Frontal cortex (tissue), 4 donors: ENCODE measurements at places on chromosomes 6 and 20.

DNA sequence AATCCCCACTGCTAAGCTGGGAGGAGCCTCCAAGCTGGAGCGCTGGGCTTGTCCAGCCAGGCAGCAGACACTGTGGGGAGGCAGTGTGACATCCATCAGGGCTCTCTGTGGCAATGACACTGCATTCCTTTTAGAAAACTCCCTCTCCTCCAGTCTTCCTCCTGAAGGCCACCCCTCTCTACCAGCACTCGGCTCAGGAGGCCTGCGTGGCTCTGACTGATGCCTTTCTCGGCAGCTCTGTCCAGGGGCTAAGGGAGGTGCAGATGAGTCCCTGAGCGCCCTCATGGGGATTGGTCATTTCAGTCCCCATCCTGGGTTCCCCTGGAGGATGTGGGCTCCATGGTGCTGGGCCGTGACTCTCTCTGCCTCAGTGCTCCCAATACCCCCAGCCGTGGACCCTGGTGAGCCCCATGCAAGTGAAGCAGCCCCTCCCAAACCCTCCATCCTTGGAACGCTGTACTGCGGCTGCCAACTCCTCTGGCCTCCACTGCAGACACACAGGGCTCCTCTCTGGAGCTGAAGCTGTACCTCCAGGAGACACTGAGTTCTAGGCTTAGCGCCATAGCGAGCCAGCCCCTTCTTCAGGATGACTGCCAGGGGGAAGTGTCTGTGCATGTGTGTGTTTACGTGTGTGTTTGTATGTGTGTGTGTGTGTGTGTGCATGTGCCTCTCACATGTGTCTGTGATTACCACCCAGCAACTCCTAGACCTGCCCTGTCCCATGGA lies 209.6 kb downstream of the ERMARD start:
- no peak for DNase-seq

- DNase-seq: peak; percentile 34
These were observed 103.6 kb downstream of the PAX1 start for GRCh38 chr20:21808863-21809664.

DNA sequence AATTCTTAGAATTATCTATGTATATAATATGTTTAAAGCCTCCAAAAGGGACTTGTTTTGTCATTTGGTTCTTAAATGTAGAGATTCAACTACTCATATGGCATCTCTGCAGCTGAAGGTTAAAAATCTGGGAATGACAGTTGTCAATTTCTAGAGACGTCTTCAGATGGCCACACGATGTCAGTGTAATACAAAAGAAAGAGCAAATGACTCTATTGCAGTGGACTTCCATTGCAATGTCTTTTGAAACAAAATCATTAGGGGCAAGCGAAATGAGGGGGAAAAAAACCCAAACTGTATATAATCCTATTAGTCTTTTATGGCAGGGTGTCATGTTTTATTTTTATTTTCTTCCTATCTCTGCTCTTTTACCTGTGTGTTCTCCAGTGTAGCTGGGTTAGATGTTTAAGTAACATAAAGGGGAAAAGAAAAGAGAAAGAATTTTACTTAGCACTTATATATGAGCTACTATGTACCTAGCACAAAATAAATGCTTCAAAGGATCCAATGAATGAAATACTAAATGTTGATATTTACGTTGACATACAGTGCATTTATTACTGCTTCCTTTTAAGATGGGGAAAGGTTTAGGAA lies 26.2 kb downstream of the CCN2 start:
- peak; percentile 53 for DNase-seq

DNA sequence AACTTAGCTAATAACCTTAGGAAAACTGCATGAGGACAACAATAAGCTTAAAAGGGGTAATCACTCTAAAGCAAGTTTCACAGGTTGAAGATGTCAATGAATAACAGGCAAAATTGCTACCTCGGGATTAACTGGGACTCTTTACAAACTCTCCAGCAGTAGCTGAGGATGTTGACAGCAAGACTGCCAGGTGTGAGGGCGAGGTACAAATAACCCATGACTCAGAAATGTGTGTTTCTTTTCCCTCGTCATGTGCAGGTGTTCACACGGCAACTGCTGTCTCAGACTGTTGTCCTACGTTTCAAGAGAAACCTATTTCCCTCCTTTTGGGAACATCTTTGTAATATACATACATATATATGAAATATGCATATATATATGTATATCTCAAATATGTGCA lies 15.9 kb downstream of the BCAS1 start:
- DNase-seq: no peak

DNA sequence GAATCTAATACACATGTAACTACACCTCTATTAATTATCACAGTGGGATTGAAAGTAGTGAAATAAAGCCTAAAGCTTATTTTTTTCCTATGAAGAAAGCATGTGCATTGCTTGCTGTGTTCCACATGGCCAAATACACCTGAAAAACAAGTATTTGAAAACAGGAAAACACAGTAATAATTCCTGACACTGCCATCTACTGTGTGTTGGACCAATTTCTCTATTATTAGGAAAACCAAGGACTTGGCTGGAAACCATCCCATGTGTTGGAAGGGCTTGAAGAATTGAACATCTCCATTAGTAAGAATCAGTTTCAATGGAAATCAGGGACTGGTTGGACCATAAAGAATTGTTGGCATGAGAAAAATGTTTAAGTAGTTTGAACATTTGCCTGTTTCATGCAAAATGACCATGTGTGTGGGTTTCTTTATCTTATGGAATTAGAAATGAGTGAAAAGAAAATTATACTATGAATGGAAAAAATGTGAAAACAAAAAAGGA lies 124.1 kb downstream of the PHF3 start:
- DNase-seq: no peak

DNA sequence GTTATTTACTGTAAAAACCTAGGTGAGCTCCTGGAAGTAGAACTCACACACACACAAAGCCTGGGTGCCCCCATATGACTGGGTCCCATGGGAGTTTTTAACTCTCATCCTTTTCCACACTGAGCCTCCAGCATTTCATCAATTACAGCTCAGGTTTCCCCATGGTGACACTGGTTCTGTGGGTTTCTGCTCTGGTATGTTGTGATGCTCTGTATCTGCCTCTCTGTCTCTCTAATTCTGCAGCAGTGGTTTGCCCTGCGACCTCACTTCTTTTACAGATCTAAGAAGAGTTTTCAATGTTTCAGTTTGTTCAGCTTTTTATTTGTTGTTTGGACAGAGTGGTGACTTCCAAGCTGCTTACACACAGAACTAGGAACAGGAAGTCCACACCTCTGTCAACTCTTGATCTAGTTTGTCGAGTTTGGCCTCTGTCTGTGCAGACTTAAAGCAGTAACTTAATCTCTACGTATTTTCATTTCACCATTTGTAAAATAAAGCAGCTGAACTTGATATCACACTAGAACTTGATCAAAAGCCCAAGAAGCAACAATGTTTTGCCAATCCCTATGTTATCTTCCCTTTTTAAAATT lies 554.3 kb downstream of the EPHA7 start:
- DNase-seq: no peak

- DNase-seq: no peak
These were observed 29.9 kb upstream of the CD2AP start for GRCh38 chr6:47447722-47448121.

DNA sequence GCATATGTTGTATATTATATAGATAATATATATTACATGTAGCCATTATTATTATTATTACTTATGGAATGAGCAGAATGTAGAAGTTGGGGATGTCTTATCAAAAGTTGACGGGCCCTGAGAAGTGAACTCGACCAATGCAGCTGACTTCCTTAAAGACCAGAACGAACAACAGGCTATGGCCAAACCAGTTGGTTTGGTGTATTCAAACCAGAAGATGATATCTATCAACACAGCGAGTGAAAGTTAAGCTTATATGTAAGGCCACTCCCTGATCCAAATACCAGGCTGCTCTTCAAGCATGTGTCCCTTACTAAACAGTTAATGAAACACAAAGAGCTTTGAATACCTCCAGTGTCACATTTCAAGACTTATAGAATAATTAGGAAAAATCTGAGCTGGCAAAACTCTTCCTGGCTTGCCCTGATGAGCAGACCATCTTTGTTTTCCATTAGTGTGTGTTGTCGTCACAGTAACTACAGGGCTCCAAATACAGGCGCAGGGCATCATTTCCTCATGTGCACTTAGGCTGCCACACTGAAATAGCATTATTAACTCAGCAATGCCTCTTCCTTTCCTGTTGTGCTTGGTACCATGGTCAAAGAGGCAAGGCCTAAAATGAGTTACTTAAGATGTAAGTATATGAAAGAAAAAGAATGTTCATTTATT lies 6.6 kb downstream of the FILIP1 start:
- no peak for DNase-seq

GRCh38 chr6:43915208-43915869 lies 145.3 kb downstream of the VEGFA start:
- no peak for DNase-seq

- DNase-seq: no peak
These were observed 62.0 kb upstream of the GATA5 start for GRCh38 chr20:62537649-62538292.

DNA sequence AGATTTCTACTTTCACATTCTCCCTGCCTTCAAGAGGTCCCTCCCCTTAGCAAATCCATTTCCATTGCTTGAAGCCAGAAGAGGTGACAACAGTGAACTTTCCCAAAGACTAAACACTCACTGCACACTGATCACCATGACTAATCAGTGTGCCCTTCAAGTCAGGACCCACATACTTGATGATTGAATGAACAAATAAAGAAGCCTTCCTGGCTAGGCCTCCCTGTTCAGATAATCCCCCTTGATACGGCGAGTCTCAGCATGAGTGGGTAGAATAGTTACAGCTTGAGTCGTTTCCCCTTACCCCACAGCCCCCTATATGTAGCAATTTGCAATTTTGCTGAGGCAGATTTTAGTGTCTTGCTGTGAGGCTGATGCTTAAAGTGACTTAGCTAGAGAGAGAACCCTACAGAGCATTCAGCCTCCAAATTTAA lies 102.2 kb downstream of the UNC5CL start:
- DNase-seq: no peak

DNA sequence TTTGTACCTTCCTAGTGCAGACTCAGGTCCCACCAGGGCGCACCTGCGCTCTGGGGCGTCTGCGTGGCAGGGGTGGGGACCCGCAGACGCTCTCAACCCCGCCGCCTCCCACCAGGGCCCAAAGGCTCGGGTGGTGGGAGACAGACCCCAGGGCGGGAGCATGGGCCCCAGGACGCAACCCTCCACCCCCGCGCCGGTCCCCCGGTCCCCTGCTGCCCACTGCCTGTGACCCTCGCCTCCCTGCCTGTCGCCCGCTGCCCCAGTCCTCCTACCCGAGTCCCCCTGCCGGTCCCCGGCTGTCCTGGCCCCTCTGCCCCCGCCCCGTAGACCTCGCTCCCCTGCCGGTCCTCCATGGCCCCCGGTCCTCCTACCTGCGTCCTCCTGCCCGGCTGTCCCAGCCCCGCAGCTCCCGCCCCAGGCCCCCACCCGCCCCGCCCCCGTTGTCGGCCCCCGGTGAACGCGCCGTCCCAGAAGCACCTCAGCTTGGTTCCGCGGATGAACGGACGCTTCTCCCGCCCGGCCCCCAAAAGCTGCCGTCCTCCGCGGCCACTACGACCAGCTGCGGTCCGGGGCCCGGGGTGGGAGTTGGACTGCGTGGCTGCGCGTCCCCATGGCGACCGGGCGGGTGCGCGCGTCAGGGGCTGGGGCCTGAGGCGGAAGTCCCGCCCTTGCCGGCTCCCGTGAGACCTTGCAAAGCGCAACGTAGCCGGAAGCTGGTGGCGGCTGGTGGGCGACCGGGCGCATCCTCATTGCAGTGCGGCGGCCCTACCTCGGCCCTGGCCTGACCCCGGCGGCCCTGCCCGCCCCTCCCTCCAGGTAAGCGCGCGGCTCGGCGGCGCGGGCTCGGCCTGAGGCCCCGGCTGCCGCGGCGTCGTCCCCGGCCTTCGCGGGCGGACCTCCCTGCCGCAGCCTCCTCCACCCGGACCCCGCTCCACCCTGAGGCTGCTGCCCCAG lies at the start of gene ARFGAP1:
ARFGAP1 (plus strand) TSS at position 709 of the 954 bp plus-strand sequence. CDS start 2,768 bp downstream, outside the sequence.
- DNase-seq: peak; percentile 99

GRCh38 chr6:56789879-56790278 lies 147.2 kb upstream of the DST start:
- no peak for DNase-seq

- DNase-seq: no peak
These were observed 158.7 kb downstream of the TFAP2A start for GRCh38 chr6:10256113-10256690.

DNA sequence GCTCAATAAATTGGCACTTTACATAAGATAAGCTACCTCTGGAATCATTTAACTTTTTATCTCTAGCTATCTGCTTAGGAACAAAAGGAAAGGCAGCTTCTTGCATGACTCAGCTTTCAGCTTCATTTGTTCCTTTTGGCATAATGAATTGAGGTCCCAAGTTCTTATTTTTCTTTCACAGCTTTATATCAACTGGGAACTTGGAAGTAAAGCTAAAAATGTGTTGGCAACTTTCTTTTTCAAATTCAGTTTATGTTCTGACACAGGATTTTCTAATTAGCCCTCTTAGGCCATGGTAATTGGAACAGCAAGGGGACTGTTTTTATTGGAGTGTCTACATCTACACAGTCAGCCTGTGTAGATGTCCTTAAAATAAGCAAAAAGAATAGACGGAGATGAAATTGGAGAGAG lies 55.2 kb upstream of the MRAP2 start:
- DNase-seq: no peak

GRCh38 chr6:147372806-147373205 lies 135.7 kb upstream of the SAMD5 start:
- no peak for DNase-seq

DNA sequence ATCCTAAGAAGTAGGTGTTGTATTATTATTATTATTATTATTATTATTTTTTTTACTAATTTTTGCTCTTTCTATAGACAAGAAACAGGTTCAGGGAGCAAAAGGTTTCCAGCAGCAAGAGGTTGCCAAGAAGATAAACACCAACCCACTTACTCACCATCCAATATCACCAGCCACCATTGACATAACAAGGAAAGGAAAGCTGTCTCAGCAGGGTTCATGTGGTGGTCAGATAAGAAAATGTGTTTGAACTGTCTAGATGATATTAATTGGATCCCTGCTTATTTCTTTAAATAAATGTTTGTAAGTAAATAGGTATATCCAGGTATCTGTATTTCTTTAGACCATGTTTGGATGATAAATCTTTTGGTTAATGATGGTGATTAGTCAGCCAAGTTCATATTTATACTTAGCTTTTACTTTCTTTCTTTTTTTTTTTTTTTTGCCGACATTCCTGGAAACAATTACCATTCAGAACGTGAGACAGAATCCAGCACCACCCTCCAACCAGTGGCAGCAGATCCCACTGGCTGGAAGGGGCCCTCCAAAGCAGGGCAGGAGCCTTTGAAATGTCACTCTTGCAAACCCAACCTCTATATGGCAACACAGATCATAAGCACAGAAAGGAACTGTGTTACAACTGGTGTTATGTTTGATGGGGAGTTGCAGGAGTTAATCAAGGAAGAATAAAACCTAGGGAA lies 139.2 kb upstream of the ECI2 start:
- DNase-seq: no peak

DNA sequence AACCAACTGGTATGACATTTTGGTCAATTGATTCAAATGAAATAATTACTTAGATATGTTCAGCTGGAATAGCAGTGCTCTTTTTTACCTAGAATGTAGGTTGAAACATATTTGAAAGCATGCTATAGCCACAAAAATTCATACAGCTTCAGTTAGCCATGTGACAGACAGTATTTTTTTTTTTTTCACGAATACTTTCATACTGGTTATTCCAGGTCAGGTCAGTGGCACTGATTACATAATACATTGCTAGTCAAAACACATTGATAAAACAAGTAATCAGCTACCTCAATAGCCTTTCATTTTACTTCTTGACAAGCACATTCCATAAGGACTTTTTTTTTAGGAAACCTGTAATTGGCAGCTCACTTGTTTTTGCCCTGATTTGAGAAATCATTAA lies 222.6 kb downstream of the EYA4 start:
- no peak for DNase-seq

GRCh38 chr20:13552061-13552460 lies 86.7 kb downstream of the TASP1 start:
- DNase-seq: no peak
